Skeletal muscle cell (primary cell): ENCODE measurements at places on chromosomes 3 and 15.

- no peak for DNase-seq
Observed at GRCh38 chr15:36484038-36484778, 95.2 kb upstream of the CDIN1 start.

DNA sequence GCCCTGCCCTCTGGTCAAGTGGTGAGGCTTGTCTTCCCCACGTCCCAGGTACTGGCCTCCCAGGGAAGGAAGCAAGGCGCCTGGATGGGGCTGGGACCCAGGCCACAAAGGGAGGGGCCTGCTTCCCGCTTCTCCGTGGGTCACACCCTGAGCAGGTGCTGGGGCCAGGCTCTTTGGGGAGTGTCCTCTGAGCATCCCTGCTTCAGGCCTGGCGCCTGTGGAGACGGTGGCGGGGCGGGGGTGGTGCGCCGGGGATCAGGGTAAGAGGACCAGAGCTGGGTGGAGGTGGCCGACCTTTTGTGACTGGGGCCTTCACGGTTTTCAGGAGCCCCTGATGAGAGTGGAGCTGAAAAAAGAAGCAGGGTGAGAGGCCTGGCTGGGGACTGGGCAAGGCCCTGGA is 3.6 kb downstream of the PLA2G4B start:
- no peak for DNase-seq

DNA sequence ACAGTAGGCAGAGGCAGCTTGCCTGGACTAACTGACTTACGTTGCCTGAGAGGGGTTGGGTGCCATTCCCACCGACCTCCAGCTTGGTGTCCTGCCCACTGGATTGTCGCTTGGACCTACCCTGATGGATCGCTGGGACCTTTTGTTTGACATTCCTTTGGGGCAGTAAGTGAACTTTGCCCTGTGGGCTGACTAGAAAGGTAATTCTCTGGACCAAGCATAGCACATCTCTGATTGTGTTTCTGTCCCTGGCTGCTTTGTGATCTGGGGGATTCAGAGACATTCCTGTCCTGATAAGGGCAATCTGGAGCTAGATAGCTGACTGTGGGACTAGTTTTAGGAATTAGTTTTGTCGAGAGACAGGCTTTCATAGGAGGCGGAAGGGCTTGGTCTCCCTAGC is 19.5 kb upstream of the IFT57 start:
- no peak for DNase-seq

DNA sequence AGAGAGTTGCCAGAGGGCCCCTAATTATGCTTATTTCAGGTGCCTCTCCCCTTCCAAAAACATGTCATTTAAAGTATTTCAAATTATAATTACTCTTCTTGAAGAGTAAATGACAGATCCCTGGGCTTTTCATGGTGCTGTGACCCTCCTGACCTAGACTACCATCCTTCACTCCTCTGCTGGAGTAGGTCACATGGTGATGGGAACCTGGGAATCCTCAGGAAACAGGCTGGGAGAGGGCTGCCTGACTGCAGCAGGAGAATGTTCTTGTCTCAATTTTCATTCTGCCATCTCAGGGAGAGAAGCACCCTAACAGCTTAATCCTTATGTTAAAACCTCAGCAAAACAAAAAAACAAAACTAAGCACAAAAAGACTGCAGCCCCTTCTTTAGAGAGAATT is 24.6 kb downstream of the PGBD4 start:
- DNase-seq, result no peak

- DNase-seq, result no peak
Observed at GRCh38 chr3:137987723-137988122, 22.2 kb upstream of the CLDN18 start.

- no peak for DNase-seq
Observed at GRCh38 chr15:31369727-31370126, 43.1 kb downstream of the KLF13 start.

DNA sequence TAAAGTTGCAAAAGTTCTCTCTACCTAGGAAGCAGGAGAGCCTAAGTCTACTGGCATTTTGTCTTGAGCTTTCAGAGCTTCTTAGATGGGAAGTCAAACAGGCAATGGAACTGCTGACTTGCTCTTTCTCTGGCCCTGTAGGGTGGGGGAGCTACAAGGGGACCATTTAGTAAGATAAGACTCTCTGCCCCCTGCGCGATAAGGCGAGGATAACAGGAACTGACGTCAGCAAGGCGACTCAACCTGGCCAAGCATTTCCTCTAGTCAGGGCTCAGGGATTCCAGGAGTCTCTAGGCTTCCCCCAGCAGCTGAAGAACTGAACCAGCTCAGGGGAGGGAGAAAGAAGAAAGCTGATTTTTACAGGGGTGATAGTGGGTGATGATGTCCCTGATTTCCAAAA is 5.8 kb downstream of the RARB start:
- no peak for DNase-seq

- DNase-seq, result no peak
Observed at GRCh38 chr3:6994081-6994668, 133.3 kb downstream of the GRM7 start.

GRCh38 chr3:115488409-115488808 is 134.9 kb upstream of the GAP43 start:
- DNase-seq, result no peak

DNA sequence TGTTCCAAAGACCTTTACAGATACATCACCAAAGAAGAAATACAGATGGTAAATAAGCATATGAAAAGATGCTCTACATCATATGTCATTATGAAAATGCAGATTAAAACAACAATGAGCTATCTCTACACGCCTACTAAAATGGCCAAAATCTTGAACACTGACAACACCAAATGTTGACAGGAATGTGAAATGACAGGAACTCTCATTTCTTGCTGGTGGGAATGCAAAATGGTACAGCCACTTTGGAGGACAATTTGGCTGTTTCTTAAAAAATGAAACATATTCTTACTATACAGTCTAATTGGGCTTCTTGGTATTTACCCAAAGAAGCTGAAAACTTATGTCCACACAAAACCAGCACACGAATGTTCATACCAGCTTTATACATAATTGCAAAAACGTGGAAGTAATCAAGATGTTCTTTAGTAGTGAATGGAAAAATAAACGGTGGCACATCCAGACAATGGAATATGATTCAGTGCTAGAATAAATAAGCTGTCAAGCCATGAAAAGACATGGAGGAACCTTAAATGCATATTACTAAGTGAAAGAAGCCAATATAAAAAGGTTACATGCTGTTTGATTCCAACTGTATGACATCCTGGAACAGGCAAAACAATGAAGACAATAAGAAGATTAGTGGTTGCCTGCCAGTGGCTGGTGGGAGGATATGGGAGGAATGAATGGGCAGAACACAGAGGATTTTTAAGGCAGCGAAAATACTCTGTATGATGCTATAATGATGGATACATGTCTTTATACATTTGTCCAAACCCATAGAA is 81.3 kb upstream of the NEDD4 start:
- no peak for DNase-seq

- DNase-seq, result no peak
Observed at GRCh38 chr15:28114721-28115622, 15.9 kb upstream of the OCA2 start.

- DNase-seq, result no peak
Observed at GRCh38 chr3:173843060-173843459, 445.5 kb downstream of the NLGN1 start.

DNA sequence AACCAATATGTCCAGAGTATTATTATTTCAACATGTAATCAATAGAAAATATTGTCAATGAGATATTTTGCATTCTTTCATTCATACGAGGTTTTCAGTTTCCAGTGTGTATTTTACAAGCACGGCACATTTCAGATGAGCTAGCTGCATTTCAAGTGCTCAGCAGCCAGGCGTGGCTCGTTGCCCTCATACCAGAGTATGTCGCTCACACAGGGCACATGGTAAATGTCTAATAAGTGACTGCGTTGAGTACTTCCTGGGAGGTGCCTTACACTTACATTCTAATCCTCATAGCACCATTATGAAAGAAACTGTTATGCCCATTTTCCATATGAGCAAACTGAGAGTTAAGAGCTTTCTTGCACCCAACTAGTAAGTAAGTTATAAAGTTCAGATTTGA is 47.4 kb downstream of the TMEM266 start:
- DNase-seq, result no peak

DNA sequence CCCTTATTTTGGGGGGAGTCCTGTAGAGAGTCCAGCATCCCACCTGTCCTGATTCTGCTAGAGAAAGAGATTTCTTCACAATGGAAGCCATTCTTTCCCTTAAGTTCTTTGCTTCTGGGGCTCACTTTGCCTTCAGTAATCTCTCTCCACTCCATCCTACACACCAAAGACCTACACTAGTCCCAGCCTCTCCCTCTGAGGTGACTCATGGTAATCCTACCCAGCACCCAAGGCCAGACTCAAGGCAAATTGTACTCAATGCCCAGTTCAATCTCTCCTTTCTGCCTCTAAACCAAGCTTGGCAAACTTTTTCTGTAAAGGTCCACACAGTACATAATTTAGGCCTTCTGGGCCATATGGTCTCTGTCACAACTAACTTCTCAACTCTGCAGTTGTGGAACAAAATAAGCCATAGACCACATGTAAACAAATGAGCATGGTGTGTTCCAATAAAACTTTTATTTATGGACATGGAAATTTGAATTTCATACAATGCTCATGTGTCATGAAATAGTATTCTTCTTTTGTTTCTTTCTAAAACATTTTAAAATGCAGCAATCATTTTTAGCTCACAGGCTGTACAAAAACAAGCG is 72.5 kb downstream of the MRPL46 start:
- no peak for DNase-seq
